ENCODE measurements at places on chromosomes 4 and X.

- no peak for DNase-seq
Measured at GRCh38 chrX:70481471-70482270, 37.0 kb downstream of the DLG3 start.

DNA sequence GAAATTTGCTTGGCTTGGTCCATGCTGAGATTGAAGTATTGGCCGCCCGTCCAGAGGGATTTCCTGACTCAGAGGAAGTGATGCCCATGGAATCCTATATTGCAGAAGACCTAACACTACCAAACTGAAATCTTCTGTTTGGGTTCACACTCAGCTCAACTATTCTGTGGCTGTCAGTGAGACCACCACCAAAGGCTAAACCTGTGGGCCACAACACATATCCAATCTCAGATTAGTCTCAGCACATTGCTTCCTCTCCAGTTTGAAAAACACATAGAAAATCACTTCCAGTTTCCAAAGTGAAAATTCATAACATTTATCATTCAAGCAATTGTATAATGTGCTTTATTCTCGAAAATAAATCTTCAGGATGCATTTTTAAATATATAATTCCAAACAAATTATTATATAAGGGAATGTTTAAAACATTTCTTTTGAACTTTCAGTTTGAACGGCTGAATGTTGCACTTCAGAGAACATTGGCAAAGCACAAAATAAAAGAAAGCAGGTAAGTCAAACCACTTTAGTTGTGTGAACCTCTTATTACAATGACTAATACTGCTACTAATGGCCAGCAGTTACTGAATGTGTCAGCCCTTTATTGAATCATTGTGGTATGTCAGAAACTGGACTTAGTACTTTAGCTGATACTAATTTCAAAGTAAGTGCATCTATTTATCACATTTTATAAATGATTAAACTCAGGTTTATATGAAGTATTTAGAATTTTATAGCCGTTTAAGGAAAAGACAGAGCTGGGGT is 37.0 kb downstream of the GUCY1A1 start:
- no peak for DNase-seq

- no peak for DNase-seq
Measured at GRCh38 chr4:41215969-41216293, 1.6 kb upstream of the APBB2 start.

- no peak for DNase-seq
Measured at GRCh38 chr4:142383800-142384470, 462.2 kb downstream of the INPP4B start.

- no peak for DNase-seq
Measured at GRCh38 chrX:149312988-149313387, 192.1 kb downstream of the IDS start.

DNA sequence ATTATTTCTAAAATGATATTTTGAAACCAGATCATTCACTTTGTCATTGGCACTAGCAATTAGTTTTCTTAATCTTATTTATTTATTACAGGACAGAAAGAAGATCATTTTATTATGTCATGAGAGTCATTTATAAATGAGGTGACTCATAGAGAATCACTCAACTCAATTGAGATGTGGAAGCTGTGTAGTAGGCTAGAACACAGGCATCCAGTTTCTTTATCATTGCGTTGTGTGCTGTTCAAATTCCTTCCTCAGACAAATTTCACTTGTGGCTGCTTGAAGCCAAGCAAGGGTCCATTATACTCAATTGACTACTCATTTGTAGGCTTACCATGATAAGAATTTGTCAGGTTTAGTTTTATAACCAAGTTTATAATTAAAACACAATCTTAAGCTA is 87.6 kb downstream of the MRPL1 start:
- no peak for DNase-seq

DNA sequence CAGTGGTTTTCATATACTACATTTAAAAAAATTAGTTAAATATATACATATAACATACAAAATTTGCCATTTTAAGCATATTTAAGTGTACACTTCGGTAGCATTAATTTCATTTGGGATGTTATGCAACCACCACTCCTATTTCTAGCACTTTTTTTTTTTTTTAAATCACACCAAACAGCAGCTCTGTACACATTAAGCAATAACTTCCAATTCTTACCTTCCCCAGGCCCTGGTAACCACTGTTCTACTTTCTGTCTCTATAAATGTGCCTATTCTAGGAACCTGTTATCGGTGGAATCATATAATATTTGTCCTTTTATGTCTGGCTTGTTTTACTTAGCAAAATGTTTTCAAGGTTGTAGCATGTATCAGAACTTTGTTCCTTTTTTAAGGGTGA is 39.1 kb downstream of the TMEM164 start:
- DNase-seq = no peak

- DNase-seq = peak; percentile 50
Measured at GRCh38 chrX:41275661-41276609, 58.0 kb upstream of the DDX3X start.

DNA sequence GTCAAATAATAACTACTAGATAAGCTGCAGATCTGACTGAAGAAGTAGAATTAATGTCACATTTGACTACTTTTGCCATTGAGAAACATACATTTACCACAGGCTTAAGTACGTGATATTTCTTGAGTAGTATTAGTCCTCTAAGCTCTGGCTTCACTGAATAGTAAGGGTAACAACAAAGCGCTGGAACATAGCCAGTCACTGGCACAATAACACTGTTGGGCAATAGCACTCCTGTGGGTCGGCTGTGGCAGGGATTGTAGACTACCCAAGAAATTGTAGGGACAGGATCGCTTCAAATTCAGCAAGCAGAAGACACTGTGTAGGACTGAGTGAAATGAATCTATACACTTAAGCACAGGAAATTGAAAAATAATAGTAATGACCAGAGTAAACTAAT is 27.1 kb upstream of the IL15 start:
- DNase-seq = no peak

DNA sequence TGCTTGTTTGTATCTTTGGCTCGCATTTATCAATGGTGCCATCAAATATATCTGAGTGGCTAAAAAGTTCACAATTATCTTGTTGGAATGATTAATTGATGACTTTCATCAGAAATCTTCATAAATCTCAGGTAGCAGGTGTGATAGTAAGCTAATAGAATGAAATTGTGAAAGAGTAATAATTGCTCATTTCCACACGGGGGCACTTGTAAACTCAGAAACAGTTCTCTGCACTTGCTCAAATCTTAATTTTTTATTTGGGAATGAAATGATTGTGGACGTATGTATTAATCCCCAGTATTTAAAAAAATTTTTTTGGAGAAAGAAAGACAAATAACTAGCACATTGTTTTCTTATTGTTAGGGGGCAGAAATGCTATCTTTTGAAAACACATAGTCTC is 132.8 kb downstream of the DTHD1 start:
- DNase-seq = no peak

GRCh38 chr4:42397635-42398170 is 415 bp downstream of the SHISA3 start:
- DNase-seq = no peak

- no peak for DNase-seq
Measured at GRCh38 chrX:15947648-15948317, 93.2 kb upstream of the AP1S2 start.

DNA sequence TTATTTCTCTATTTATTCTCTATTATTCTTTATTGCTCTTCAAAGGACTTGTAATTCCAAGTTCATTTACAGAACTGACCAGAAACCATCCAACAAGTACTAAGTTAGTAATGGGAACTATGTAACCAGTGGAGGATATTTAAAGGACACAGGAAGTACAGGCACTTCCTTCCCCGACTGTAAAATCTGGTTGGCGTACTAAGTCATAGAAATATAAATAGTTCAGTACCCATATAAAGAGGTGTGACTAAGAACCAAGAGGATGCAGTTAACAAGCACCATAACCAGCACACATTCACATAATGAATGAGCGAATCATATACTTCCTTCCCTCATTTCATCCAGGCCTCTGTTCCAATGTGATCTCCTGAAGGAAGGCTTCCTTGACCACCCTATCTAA is 3.6 kb upstream of the EIF4E start:
- no peak for DNase-seq

GRCh38 chr4:104966349-104967033 is 180.2 kb upstream of the TET2 start:
- DNase-seq = no peak

- DNase-seq = no peak
Measured at GRCh38 chr4:177190995-177191580, 118.6 kb upstream of the NEIL3 start.

DNA sequence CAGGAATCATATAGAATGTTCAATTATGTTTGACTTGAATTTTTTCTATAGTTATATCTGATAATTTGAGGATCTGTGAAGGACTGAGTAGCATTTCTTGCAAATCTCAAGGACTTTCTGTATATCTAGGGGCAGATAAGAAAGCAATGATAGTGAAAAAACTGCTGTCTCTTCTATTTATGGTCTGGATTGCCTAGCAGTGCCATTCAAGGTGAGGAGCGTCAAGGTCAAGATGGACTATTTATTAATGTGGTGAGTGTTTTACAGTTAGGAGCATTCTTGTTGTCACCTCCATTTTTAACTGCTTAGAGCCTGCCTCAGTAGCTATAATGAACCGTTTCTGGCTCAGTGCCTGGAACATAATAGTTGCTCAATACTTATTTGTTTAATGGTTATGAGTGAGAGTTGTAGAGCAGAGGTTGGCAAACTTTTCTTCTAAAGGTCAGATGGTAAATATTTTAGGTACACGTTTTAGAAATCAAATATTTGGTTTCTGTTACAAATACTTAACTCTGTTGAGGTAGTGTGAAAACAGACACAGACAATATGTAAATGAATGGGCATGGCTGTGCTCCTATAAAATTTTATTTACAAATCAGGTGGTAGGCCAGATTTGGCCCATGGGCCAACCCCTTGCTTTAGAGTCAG is 523.2 kb upstream of the IGFBP7 start:
- no peak for DNase-seq

DNA sequence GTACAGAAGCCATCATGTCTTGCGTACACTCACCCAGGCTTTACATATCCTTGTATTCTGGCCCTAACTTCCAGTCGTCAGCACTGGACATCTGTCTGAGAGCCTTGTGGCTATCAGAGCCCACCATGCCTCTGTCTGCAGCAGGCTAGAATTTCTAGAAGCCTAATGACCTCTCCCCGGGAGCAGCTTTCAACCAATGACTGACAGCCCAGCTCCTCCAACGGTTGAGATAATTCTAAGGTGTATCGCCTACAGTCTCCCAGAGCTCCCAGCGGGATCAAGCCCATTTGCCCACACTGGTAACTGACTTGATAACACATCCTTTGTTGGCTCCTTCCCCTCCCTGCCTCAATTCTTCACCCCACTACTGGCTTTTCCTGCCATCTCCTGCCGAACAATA is 562.8 kb downstream of the BCOR start:
- DNase-seq = no peak

- no peak for DNase-seq
Measured at GRCh38 chr4:98343626-98344025, 82.4 kb downstream of the RAP1GDS1 start.

DNA sequence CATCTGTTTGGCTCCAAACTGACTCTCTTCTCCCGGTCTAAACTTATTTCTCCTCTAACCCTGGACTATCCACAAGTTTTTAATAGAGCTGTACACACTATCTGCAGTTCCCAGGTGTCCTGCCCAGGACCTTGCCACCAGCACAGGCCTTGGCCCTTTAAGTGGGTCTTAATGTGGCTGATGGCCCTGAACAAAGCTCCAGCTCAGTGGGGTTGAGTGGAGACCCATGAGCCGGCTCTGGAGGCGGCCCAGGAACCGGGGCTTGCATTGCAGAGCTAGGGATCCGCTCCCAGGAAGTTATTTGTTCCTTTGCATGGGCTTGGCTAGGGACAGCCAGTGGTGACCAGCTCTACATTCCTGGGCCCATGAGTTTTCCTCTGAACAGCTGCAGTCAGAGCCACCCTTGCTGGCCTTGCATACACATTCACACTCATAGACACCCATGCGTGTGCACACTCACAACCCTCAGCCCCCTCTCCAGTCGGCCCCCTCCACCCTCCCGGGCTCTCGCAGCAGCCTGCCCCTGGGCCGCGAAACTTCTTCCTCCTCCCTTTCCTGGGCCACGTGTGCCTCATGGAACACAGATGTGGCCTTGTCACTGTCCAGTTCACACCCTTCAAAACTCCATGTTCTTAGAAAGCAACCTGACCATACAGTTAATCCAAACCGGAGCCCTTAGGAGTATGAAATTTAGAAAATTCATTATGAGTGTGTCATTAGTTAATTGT is 58.2 kb downstream of the GPR143 start:
- no peak for DNase-seq

DNA sequence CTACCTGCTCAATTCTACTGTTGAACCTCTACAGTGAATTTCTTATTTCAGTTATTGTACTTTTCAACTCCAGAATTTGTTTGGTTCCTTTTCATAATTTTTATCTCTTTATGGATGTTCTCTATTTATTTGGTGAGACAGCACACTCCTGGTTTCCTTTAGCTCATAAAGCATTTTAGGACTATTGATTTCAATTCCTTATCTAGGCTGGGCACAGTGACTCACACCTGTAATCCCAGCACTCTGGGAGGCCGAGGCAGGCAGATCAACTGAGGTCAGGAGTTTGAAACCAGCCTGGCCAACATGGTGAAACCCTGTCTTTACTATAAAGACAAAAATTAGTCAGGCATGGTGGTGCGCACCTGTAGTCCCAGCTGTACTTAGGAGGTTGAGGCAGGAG is 57.7 kb downstream of the THOC2 start:
- no peak for DNase-seq

DNA sequence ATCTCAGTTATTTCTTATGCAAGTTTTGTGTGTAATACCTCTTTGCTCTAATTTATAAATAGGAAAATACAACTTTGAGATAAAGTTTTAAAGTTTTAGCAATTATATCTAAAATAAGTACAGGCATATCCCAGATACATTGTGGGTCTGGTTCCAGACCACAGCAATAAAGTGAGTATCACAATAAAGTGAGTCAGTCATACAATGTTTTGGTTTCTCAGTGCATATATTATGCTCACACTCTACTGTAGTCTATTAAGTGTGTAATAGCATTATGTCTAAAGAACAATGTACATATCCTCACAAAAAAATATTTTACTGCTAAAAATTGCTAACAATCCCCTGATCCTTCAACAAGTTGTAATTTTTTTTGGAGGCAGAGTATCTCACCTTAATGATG is 49.2 kb downstream of the ANAPC10 start:
- no peak for DNase-seq

DNA sequence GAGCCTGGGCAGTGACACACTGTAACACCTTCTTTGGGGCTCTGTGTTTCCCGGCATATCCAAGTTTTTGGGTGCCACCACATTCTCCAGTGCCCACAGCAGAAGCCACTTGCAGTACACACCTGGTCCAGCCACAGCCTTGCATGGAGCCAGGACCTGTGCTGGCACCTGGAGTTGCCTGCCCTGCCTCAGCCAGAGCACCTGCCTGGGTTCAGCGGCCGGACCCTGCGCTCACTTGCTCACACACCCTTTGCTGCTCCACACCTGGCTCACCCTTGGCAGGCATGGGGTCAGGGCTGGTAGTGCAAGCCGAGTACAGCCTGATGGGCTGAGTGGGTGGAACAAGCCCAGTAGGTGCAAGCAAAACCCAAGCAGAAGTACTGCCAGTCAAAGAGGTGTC is 1511.1 kb downstream of the TECRL start:
- DNase-seq = peak; percentile 32

- no peak for DNase-seq
Measured at GRCh38 chr4:108651014-108651791, 804 bp downstream of the OSTC start.

- no peak for DNase-seq
Measured at GRCh38 chr4:102061133-102061532, 270.6 kb downstream of the BANK1 start.
